ENCODE measurements at places on chromosomes 3 and 15.

- DNase-seq: no peak
These were observed 49.1 kb upstream of the KLF13 start for GRCh38 chr15:31277335-31278060.

- no peak for DNase-seq
These were observed 63.5 kb downstream of the KAT2B start for GRCh38 chr3:20103731-20104130.

DNA sequence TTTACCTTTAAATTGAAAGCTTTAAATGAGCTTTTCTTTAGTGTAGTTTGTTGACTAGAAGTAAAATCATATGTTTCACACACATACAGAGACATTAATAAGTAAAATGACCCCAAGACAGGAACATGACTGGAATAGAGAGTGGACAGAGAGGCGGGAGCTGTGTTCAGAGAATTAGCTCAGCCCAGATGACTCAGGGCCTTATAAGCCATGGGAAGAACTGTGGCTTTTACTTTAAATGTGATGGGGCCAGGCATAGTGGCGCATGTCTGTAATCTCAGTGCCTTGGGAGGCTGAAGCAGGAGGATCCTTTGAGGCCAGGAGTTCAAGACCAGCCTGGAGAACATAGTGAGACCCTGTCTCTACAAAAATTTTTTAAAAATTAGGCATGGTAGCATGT, 26.7 kb downstream of the SACM1L start:
- DNase-seq: no peak

DNA sequence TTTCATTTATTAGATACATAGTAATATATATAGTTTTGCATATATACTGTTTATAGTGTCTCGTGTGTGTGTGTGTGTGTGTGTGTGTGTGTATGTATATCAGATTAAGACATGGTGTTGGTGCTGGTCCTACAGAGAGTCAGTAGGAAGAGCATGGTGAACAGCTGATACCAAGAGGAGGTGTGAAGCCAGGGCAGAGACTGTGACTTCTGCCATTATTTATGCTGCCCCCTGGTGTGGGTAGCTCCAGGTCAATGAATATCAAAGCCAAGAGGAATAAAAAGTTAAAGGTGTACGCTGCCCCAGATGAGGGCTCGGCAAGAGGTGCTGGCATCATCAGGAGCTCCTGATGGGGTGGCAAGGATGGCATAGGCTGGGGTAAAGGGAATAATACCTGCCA, 299.5 kb upstream of the RASGRP1 start:
- no peak for DNase-seq

DNA sequence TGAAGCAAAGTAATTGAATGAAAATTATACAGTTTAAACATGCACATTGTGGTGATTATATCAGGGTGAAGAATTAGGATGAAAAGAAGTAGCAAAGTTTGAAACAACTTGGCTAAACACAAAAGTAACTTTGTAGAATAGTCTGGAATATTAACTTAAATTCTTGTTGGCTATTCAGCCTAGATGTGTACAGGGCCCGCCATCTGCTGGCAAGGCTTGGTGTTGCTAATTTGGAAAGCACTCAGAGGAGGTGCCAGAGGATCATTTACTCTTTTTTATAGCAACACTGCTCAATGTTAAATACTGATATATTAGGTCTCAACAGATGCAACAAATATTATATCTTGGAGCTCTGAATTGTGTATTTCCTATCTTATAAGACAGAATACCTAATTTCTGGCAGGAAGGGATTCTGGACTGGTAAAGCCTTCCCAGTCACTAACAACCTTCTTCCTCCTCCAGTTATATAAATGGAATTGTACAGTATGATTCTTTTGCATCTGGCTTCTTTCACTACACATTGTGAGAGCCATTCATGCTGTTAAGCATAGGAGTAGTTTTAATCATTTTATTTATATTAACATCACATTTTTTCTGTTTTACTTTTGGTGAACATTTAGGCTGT, 36.1 kb downstream of the TTC23 start:
- DNase-seq: peak; percentile 18

GRCh38 chr15:86021281-86022264, 58.1 kb upstream of the AGBL1 start:
- no peak for DNase-seq

DNA sequence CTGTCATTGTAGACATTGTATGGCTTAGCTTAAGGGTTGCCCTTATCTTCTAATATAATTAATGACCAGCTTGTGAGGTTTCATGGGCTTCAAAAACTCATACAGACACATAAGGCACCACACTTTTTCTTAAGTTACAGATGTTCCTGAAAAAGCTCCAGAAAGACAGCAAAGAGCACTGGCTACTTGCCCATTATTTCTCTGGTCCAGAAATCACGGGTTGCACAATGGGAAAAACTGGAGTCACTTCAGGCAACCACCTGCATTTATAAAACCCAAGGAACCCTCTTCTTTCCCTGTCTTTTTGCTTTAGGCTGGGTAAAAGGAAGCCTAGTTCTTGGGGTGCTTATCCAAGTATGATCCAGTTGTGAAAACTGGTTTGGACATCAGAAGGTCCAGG, 2.3 kb upstream of the COL6A6 start:
- no peak for DNase-seq

DNA sequence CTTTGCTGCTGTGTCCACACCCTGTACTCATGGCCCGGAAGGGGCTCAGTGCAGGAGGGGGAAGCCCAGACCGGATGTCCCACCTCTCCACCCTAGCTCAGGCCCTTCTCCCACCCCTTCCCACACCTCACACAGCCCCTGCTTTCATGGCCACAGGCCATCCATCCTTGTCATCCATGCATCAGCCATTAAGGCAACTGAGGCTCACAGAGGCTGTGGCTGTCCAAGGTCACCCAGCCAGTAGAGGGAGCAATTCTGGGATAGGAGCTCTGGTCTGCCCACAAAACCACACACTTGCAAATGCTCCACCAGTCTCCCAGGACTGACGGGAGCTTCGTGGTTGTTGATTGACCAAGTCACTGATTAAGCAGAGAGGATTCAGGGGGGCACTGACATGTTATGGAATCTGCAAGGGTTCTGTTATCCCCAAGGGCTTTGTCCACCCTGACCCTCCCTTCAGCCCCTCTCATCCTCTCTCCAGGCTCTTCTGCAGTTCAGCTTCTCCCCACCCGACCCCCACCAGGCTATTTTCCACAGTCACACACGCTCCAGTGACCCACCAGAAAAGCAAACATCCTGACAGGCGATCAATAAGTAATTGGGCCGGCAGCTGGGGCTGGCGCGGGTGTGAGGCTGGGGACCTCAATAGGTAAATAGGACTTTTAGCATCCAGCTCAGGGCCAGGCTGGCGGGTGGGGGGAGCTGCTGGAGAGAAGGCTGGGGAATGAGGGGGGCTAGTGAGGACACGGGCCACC, 15.1 kb downstream of the LINGO1 start:
- DNase-seq: no peak

DNA sequence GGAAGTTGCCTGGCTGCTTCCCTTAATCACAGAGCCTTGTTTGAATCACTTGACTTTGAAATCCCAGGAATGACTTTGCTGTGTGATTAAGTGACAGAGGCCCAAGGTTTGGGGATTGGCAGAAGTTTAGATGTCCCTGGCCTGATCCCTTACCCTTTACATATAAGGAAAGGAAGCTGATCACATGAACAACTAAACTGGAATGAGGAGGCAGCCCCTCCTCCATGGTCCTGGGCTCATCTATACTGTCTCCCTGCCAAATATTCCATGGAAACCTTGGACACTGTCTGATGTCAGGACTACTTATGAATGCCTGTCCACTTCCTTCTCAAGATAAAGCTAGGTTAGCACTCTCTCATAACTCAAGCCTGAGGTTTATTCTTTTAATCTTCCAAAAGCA, 181.3 kb upstream of the CTDSPL start:
- no peak for DNase-seq

DNA sequence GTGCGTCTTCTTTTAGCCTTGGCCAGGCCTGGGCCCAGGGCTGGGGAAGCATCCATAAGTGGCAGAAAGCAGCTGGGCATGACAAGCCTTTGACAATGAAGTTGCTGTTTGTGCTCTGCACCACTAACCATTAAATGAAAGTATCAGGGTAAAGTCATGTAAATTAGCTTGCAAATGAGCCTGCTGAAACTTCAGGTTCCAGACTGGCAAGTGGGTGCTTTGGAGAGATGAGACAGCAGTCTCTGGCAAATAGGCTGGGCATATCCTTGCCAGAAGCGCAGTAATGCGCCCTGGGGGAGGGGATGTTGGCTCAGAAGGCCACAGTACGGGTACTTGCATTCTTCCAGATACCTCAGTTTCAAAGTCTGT, 40.7 kb downstream of the RAB6B start:
- no peak for DNase-seq

GRCh38 chr3:152272771-152273242, 4.1 kb downstream of the MBNL1 start:
- peak; percentile 61 for DNase-seq

- no peak for DNase-seq
These were observed 2.7 kb downstream of the MTFMT start for GRCh38 chr15:65026756-65027155.

DNA sequence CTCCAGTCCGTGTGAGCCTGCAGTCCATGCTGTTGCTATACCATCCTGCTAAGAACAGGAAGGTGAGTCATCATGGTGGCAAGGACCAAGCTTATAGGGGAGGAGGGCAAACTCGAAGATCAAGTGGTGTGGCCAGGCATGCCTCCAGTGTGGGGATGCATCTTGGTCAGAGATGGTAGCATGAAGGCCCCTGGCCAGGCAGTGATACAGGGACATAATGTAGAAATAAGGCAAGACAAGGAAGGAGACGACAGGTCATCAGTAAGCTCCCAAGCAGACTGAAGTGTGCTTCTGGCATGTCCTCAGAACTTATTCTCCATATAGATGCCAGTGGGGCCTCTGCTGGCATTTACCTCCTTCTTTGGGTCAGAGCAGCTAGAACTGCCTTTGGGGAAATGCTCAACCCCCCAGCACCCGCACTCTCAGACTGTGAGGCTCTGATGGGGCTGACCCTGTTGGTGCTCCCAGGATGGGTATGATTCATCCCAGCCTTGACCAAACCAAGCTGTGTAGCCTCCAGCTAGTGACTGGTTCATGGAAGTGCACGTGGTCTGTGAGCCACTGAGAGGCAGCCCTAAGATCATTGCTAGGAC, 52.5 kb upstream of the ATP2B2 start:
- DNase-seq: no peak

DNA sequence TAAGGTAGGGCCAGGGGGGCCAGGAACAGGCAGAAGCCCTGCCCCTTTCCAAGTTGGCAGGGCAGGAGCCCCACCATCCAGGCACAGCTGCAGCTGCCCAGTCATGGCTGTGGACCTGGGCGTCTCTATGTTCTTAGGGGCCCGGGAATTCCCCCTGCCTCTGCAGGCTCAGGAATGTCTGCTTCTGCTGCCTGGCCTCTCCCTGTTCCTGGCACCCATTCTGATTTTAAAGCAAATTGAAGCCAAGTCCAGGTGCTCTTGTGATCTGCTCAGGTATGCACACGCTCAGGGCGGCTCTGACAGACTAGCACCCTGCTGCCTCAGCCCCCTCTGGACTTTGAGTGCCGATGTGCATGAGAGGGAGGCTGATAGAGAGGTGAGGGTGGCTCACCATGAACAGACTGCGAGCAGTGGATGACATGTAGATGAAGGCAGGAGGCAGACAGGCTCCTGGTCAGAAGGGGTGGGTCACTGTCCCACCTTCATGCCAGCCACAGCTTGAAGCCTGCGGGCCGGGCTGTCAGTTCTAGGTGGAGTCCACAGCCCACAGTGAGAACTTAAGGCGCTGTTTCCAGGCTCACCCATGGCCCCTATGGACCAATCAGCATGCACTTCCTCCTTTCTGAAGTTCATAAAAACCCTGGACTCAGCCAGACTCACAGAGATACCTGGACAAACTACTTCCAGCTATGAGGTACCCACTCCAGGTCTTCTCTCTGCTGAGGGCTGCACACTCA, 747.8 kb upstream of the GBE1 start:
- no peak for DNase-seq

DNA sequence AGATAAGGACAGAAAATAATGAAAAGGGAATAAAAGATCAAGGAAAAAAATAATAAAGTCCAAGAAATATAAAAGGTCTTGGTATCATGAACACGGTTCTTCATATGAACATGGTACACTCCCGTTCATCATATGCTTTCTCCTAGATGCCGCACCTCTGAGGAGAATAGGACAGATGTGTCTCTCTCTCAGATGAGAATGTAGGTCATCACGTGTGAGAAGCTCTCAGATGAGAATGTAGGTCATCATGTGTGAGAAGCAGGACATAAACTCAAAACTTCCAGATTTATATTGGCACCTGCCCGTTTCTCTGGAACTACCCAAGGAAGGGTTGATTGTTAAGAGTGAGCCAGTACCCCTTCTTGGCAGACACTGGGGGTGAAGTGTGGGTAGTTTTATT, 29.9 kb upstream of the IQCF6 start:
- DNase-seq: no peak

GRCh38 chr3:115652738-115653137, 29.4 kb downstream of the GAP43 start:
- no peak for DNase-seq

GRCh38 chr15:48798319-48798718, 12.6 kb downstream of the CEP152 start:
- no peak for DNase-seq

DNA sequence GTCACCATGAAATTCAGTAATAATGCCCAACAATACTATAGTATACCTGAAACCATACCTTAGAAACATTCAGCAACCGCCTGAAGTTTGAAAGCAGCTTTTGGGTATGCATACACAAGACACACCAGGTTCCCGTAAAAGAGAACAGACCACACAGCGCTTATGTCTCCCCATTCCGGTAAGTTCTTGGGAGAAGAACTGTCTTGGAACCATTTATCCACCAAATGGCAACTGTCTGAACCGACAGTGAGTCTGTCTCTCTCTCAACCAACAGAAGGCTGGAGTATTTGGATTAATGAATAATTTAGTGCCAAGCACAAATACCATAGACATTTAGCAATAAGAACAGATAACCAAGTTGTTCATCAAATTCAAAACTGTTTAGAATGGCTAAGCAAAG, 7.6 kb downstream of the RGMA start:
- no peak for DNase-seq

GRCh38 chr3:179958143-179958542, 78.6 kb downstream of the PEX5L start:
- no peak for DNase-seq

DNA sequence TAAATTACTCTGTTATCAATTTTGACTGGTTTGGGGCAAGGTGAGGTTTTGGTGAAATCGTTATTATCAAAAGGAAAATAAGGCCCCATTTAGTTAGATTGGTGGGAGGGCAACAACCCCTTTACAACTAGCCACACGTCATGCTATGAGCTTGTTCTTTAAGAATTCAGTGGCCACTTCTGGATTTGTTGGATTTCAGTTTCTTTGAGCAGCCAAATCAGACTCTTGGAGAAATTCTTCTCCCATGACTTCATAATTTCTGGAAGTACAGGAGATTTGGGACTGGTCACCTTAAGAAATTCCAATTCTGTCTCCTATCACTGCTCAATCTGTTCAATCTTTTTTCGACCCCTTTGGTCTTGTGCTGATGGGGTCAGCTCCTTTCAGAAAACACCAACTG, 14.8 kb upstream of the WNT5A start:
- no peak for DNase-seq

DNA sequence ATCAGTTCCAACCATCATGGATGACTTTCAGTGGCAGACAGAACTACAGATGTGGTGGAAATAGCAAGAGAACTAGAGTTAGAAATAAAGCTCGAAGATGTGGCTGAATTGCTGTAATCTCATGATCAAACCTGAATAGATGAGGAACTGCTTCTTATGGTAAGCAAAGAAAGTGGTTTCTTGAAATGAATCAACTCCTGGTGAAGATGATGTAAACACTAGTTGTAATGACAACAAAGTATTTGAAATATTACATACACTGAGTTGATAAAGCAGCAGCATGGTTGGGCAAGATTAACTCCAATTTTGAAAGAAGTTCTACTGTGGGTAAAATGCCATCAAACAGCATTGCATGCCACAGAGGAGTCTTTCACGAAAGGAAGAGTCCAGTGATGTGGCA, 131.7 kb upstream of the FAM3D start:
- DNase-seq: no peak

All from skeletal muscle cell (primary cell).